Globus pallidus (tissue), 1 donor: ENCODE measurements at places on chromosomes 4 and X.

- no peak for DNase-seq
Observed at GRCh38 chr4:153204728-153205648, 745 bp downstream of the TRIM2 start.

- DNase-seq: no peak
Observed at GRCh38 chr4:182700362-182701160, 216.6 kb downstream of the DCTD start.

GRCh38 chr4:16659694-16660093 is 238.8 kb downstream of the LDB2 start:
- DNase-seq: peak; percentile 68

DNA sequence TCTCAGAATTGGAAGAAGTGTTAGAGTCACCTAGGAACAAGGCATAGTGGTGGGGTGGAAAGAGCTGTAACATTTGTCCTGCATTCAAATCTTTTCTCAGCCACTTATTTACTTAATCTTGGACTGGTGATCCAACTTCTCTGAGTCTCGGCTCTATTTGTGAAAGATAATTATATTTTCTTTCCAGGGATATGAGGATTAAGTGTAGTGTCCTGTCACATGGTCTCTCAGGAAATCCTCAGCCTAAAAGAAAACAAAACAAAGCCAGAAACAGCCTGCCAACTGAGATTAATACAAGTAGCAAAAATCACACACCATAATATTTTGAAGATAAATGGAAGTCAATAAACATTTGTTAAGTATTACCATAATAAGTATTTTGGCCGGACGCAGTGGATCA is 33.3 kb upstream of the ETNPPL start:
- DNase-seq: no peak

DNA sequence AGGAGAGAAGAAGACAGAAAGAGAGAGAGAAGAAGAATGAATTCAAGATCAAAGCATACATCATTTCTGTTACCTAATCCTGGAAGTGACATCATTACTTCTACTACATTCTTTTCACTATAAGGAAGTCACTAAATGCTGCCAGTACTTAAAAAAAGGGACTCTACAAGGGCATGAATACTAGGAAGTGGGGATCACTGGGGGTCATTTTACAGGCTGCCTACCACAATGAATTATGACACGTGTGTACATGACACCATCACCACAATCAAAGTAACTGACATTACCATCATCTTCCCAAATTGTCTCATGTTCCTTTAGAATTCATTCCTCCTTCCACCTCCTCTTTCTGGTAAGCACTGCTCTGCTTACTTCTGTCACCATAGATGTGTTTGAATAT is 227.0 kb downstream of the CPE start:
- no peak for DNase-seq

- DNase-seq: no peak
Observed at GRCh38 chr4:150999086-150999485, 16.0 kb downstream of the LRBA start.

DNA sequence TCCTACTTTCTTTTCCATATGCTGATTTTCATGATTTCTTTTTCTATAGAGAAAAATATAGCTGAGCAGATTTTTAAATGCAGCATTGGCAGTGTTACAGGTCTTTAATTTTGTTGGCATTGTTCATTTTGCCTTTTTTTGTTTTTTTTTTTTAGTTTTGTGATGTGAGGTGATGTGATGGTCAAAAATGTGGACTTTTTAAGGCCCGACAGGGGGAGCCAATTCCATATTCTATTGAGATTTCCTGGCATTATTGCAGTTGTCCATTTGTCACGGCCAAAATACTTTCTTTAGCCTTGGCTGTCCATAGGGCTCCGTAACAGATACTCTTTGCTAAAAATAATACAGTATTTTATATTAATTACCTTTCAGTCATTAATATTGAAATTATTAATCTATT is 47.8 kb downstream of the SLIT2 start:
- peak; percentile 61 for DNase-seq

GRCh38 chr4:181650033-181650825 is 593.0 kb upstream of the TENM3 start:
- DNase-seq: no peak

DNA sequence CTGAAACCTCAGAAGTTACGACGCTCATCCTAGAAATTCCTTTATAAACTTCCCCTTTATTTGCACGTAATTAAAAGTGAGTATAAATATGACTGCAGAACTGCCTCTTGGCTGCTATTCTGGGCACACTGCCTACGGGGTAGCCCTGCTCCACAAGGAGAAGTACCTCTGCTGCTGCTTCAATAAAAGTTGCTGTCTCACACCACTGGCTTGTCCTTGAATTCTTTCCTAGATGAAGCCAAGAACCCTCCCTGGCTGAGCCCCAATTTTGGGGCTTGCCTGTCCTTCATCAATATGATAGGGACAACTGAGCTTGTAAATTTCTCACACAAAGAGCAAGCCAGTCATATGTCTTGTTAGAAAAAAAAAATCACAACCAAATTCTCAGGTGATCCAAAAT is 115.8 kb downstream of the VEGFC start:
- no peak for DNase-seq

GRCh38 chrX:135893294-135893817 is at the start of the genes CT45A10 and SAGE1:
TSS of gene CT45A10 (minus strand) at chrX:135893444. CDS start at chrX:135885344, 8,100 bp downstream.
TSS of gene SAGE1 (plus strand) at chrX:135893716. CDS start at chrX:135896243, 2,527 bp downstream.
- DNase-seq: no peak

DNA sequence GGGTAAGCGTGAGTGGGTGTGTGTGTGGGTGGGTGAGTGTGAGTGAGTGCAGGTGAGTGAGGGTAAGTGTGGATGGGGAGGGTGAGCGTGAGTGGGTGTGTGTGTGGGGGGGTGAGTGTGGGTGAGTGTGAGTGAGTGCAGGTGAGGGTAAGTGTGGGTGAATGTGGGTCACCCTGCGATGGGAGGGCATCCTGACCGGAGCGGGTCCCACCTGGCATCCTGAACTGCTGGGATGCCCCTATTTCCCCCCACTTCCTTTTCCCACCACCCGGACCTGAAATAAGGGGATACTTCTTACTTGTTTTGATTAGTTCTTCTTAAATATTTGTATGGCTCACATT is 49.5 kb downstream of the ING2 start:
- no peak for DNase-seq

- no peak for DNase-seq
Observed at GRCh38 chrX:147884958-147885357, 26.8 kb upstream of the FMR1 start.

DNA sequence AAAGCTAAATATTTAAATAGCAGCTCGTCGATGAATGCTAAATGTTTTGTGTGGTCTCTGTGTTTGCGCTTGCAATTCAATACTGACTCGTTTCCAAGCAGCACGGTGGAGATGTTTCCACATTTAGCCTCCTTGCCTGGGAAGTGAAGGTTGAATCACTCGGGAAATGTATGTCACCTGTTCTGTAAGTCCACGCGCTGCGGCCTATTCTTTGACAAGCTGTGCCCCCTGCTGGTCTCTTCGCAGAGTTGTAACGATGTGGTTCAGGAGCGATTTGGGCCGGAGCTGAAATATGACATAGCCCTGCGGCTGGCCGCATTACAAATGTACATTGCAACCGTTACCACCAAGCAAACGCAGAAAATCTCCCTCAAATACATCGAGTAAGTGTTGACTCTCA is 89.6 kb upstream of the PRPS2 start:
- DNase-seq: peak; percentile 5

DNA sequence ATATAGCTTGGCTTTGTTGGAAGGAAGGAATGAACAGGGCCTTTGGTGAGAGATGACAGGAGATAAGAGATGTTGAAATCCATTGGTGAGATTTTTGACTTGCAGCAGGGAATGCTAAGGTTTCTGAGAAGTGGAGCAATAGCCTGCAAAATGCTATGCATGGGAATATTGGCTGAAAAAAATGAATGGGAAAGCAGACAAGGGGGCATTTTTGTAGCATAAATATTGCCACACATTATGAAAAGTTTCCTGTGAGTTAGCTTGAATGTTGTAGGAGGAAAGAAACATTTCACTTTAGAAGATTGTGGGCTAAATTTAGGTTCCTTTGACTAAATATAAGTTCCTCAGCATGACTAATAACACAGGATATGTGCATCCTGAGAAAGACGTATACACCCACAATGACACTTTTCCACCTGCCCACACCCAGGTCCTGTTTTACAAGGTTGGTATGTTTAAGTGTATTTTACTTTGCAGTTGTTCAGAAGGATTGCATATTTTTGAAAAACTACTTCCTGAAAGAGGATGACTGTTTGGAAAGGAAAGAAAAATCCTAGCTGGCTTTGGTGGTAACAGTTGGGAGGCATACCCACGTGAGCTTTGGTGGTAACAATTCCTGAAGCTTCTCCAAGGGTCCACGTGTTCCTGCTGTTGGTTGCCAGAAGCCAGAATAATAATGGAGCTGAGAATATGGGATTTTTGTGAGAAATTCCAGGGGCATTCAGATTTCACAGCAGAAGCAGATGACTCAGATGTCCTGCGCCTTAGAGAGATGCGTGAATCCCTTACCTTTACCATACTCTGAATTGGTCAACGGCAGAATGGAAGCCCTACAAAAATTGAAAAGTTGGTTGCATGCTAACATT is 28.5 kb downstream of the PHEX start:
- DNase-seq: no peak

- no peak for DNase-seq
Observed at GRCh38 chrX:15170927-15171326, 99.0 kb downstream of the ASB9 start.

DNA sequence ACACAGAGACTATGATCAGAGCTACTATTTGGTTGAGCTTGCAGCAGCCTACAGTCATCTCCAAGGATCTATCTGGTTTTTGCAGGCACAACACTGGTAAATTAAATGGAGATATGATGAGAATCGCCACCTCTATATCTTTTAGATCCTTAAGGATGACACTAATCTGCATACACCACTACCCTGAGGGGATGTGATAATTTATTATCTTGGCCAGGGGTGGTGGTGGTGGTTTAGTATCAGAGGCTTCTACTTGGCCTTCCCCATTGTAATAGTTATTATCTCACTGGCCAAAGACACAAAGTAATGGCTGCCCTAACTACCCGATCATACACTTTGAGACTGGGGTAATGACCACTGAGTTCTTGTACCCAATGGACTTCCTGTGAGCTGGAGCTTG is 21.2 kb downstream of the CCDC160 start:
- no peak for DNase-seq

- no peak for DNase-seq
Observed at GRCh38 chr4:94038195-94038594, 169.5 kb upstream of the SMARCAD1 start.

DNA sequence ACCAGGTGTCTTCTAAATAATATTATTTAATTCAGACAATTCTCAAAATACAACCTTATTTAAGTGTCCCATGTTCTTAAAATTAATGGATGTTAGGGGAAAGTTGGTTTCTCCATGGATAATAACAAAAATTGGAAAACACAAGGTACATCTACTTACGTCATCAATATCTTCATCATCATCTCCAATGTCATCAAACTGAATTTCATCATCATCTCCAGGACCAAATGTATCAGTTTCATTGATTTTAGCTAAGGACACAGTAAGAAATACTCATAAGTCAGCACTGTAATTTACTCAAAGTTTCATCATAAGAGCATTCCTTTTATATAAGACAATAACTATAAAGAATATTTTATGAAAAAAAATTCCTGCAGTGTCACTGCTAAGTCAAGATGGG is 11.3 kb downstream of the EIF1AX start:
- no peak for DNase-seq

DNA sequence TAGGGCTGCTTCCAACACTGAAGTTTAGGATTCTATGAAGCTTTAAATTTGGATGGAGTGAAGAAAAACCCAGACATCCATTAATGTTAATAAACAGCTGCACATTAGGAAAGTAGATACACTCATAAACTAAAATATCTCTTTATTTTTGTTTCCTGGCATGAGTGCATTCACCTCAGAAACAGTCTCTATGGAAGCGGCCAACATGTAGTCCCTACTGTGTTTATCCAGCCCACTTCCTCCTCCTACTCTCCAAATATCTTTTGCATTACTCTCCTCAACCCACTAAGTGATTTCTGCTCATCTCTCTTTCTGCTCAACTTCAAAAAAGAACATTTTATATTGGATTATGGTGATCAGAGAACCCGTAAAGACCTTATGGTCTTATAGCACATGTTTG is 180.3 kb upstream of the MXRA5 start:
- no peak for DNase-seq

GRCh38 chrX:47361538-47362511 is 8.6 kb upstream of the ZNF157 start:
- peak; percentile 94 for DNase-seq

DNA sequence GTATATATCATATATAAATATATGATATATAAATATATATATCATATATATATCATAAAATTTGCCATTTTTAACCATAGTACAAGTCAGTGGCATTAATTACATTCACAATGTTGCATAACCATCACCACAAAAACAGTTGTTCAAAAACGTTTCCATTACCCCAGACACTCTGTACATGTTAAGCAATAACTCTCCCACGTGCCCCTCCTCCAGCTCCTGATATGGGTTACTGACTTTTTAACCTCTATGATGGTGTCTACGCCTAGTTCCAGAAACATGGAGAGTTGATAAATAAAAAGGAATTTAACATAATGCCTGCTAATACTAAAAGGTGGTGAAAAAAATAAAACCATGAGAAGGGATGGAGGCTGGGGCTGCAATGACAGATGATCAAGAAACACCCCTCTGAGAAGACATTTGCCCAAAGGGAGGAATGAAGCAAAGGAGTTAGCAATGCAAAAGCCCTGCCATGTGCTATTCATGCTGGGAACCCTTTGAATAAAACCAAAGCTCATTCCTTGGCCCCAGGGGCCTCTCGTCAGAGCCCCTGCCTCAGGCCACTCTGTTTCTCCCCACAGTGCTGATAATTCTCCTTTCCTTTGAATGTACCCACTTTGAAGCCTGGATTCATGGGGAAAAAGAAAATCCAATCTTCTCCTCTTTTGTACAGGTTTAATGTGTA is 144.3 kb downstream of the NWD2 start:
- DNase-seq: no peak

- DNase-seq: peak; percentile 90
Observed at GRCh38 chrX:103776546-103776945, at the start of gene PLP1. TSS of gene PLP1 (plus strand) at chrX:103776840. CDS start at chrX:103776996, 156 bp downstream.

- DNase-seq: no peak
Observed at GRCh38 chr4:185969657-185970056, 99.3 kb upstream of the TLR3 start.

DNA sequence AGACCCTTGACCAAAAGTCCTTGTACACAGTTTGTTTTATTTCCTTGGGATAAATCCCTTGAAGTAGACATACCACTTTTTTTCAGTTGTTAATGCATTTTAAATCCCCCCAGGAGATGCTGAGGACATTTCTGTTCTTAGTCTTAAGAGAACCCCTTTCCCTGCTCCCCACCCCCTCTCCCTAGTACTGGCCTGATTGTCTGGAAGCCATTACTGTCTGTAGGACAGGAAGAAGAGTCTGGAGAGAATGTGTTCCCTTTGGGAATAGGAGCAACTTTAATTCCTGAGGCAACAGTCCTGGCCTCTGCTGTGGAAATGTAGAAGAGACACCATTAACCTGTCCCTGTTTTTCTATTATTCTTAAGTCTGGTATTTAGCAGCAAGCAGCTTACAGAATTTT is 52.3 kb upstream of the TMEM131L start:
- no peak for DNase-seq

- no peak for DNase-seq
Observed at GRCh38 chr4:41043465-41043864, 170.9 kb downstream of the APBB2 start.
